ENCODE measurements at places on chromosomes 5 and 9. TPM values are rescaled to one million over a fixed set of nuclear protein-coding genes. Genes with fewer than 3 reads are reported as not detected.

Gene MEF2C
- 75.9 TPM for total RNA-seq

Gene FOXD4L3
- total RNA-seq = not detected

Gene IRX2
- total RNA-seq = not detected

Gene ERMP1
- 17.0 TPM for total RNA-seq

Gene OSTF1
- total RNA-seq = 111 TPM

Gene MCTP1
- total RNA-seq = 321 TPM

Gene IFNA8
- not detected for total RNA-seq

Gene SH3RF2
- total RNA-seq = 0.88 TPM

All from bladder microvascular endothelial cell (primary cell).